Amygdala (tissue), 56 donors: ENCODE measurements at places on chromosomes 11 and 22.

GRCh38 chr11:69669486-69669885 is 5.7 kb downstream of the LTO1 start:
- no peak for DNase-seq

- no peak for DNase-seq
Observed at GRCh38 chr11:37100008-37100407, 502.0 kb upstream of the RAG2 start.

DNA sequence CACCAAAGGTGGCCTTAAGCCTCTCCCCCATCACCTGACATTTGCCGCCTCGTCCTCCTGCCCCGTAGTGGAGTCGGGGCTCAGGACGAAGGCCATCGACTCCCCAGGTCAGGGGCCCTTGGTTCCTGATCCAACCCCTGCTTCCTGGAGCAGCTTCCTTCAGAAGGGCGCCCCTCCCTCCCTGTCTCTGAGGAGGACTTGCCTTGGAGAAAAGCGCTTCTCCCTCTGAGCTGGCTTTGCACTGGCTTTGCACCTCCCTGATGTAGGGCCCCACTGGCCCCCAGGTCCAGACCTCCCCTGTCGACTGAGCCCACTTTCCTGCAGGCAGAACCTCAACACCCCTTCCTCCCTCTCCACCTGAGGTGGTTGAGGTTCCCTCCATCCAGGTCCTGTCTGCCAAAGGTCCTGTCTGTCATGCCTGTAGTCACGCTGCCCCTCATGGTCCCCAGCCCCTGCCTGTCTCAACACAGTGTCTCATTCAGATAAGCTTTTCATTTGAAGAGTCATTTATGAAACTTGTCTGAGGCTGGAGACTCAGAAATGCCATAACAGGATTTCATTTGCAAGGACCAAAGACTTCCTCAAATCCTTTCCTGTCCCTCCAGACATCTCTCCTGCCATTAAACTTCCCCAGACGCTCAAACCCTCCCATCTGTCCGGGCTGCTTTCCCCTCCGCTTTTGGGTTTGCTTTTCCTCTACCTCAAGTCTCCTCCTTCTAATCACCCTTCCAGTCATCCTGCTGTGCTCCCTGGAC is 78.4 kb downstream of the MYO7A start:
- no peak for DNase-seq

GRCh38 chr11:65853246-65853979 is 4.6 kb downstream of the CFL1 start:
- DNase-seq: no peak

DNA sequence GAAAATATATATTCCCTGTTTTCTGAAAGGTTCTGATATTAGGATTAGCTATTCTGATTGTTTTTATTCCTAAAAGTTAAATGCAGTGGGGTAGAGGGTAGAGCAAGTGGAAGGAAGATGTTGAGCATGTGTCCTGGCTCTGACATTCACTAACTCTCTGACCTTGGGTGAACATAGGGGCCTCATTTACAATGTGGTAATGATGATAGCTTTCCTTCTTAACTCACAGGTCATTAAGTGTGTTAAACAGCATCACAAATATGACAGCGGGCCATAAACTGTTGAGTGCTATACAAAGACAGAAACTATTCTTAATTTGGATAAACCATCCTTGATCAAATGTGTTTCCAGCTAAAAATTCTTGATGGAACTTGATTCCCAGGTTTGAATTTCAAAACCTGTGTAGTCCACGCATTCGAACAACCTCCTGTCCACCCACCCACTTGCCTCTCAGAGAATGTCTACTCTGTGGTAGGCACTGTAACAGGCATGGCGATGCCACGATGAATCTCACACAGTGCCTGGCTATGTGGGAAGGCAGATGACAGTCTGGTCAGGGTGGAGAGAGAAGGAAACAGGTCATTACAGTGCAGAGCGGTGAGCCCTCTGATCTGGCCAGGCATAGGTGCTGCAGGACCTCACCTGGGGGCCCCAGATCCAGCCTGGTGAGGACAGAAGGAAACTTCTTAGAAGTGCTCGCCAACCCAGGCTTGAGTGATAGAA is 19.3 kb upstream of the PEX26 start:
- no peak for DNase-seq

- peak; percentile 32 for DNase-seq
Observed at GRCh38 chr11:17828311-17828751, 93.8 kb downstream of the KCNC1 start.
